ENCODE measurements at places on chromosomes 7 and 10. TPM values are rescaled to one million over a fixed set of nuclear protein-coding genes. Genes with fewer than 3 reads are reported as not detected.
A peak's percentile ranks its signal among the peaks of the same experiment; 100 is the strongest.

DNA sequence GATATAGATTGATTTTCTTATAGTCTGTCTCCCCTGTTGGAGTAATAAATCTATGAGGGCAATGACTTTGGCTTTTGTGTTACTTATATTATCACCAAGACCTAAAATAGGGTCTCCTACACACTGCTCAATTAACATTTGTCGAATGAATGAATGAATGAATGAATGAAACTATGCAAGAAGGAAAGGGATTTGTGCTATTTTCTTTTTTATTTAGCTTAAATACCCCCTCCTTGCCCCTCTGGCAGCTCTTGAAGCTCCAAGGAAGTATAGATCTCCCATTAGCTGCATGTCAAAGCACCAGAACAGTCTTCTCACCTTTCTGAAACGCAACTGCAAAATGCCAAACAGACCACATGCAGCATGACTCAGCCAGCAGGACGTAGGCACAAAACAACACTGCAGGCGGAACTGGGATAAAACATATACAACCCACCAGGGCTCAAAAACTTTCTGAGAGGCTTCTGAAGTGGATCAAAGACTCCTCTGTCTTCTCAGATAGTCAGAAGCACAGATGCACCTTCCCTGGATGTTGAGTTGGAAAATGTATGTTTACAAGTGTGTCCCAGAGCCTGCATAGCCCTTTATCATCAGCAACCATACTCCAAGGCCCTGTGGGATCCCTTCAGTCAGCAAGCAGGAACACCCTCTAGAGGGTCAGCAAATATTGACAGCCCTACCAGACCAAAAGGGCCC, 187.8 kb downstream of the NPSR1 start:
- H3K4me3 ChIP-seq = no peak overlapping the region
- no peaks in the 10 kb centered on the region for H3K27me3 ChIP-seq
- no peak for DNase-seq
- H3K36me3 ChIP-seq = no peaks in the 10 kb centered on the region

GRCh38 chr10:79446758-79447084, 1.3 kb upstream of the ZCCHC24 start:
- H3K4me1 ChIP-seq = peaks cover 13% of the 10 kb centered on the region
- H3K4me3 ChIP-seq = peak overlapping the region; percentile 49
- no peaks in the 10 kb centered on the region for H3K36me3 ChIP-seq

Gene BAG3
- total RNA-seq = 14.6 TPM

Gene SLC13A1
- not detected for total RNA-seq

- no peaks in the 10 kb centered on the region for H3K4me1 ChIP-seq
- H3K27me3 ChIP-seq = no peaks in the 10 kb centered on the region
- H3K4me3 ChIP-seq = no peak overlapping the region
- H3K36me3 ChIP-seq = no peaks in the 10 kb centered on the region
- no peak for DNase-seq
These were observed 20.5 kb downstream of the GSAP start for GRCh38 chr7:77395626-77396025.

GRCh38 chr10:86372784-86373239, 6.2 kb upstream of the GRID1 start:
- peaks cover 3% of the 10 kb centered on the region for H3K4me1 ChIP-seq
- H3K36me3 ChIP-seq = no peaks in the 10 kb centered on the region
- DNase-seq = no peak
- no peak overlapping the region for H3K4me3 ChIP-seq
- H3K27me3 ChIP-seq = peaks cover 31% of the 10 kb centered on the region

GRCh38 chr10:25064401-25064800, 48.0 kb downstream of the THNSL1 start:
- no peak for DNase-seq
- H3K36me3 ChIP-seq = no peaks in the 10 kb centered on the region
- H3K27ac ChIP-seq = no peak overlapping the region
- H3K4me3 ChIP-seq = no peak overlapping the region

Gene ERVW-1
- not detected for total RNA-seq

- no peaks in the 10 kb centered on the region for H3K36me3 ChIP-seq
- H3K4me3 ChIP-seq = no peak overlapping the region
- H3K4me1 ChIP-seq = no peaks in the 10 kb centered on the region
These were observed 84.4 kb upstream of the FAM171A1 start for GRCh38 chr10:15455456-15455855.

DNA sequence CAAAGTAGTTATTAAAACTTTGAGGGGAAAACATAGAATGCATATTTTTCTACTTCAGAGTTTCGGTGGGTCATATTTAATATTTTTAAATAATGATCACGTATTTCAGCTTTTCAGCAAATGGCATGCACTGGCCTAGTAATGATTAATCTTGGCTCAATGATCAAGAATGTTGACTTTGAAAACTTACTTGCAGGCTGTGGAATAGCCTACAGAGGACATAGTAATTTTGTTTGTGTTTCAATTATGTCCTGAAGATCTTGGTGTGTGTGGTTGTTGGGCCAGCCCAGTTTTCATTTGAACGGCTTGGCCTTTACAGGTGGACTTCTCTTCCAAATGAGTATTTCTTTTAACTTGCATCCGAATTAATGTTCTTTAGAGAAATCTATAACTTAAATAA, 35.1 kb downstream of the ADD3 start:
- no peaks in the 10 kb centered on the region for H3K4me1 ChIP-seq
- no peak overlapping the region for H3K27ac ChIP-seq
- H3K4me3 ChIP-seq = no peak overlapping the region

Gene WDR11
- total RNA-seq = 39.7 TPM

Gene UCN3
- not detected for total RNA-seq

Gene KEL
- 1.8 TPM for total RNA-seq

GRCh38 chr7:129376076-129376777, 58.0 kb upstream of the STRIP2 start:
- peaks cover 17% of the 10 kb centered on the region for H3K4me1 ChIP-seq
- no peak overlapping the region for H3K27ac ChIP-seq
- H3K27me3 ChIP-seq = no peaks in the 10 kb centered on the region
- no peak overlapping the region for H3K4me3 ChIP-seq
- DNase-seq = no peak

DNA sequence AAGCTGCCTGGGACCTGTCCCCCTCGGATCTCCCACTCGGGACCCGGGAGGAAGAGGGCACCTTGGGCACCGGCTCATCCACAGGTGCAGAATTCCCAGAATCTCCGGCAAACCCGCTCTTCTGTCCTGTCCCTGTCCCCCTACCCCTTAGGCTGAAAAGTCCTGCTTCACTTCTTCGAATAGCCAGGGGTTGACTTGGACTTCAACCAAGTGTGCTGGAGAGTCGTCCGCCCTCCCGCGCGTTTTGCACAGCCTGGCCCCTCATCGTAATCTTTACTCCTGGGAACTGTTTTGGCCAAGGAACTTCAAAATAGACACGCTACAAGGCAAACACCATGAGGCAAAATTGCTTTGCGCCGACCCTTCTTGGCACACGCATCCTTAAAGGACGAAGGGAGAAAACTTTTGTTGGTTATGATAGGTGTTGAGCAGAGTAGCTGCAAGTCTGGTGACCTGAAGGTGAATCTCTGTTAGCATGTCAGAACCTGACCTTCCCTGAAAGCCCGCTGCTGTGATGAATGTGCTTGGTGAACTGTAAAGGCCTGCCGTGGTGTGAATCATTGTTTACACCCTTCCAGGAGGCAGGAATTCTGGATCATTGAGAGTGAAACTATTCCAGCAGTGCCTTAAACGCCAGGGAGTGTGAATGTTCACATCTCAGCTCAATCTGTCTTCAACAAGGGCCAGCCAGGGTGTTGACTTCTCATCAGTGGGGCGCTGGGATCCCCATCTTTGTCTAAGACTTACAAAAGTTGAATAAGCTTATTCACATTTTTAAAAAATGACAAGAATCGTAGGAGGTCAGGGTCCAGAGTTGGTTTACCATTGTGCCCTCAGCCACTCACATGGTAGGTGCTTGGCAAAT, 589 bp upstream of the RAPGEF5 start:
- H3K4me3 ChIP-seq = peak overlapping the region; percentile 75
- no peaks in the 10 kb centered on the region for H3K36me3 ChIP-seq
- no peaks in the 10 kb centered on the region for H3K27me3 ChIP-seq
- peaks cover 11% of the 10 kb centered on the region for H3K4me1 ChIP-seq

DNA sequence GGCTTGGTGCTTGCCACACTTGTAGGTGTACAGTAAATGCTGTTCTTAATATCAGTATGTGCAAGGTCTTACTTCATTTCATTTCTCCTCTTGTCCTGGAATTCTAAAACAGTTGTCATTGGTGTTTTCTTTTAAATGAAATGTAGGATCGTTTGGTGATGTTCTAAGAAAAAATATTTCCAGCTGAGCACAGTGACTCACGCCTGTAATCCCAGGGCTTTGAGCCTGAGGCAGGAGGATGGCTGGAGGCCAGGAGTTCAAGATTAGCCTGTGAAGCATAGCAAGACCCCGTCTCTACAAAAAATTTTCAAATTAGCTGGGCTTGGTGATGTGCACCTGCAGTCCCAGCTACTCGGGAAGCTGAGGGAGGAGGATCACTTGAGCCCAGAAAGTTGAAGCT, 32.6 kb upstream of the ELN start:
- H3K27ac ChIP-seq = no peak overlapping the region
- H3K36me3 ChIP-seq = no peaks in the 10 kb centered on the region
- no peak overlapping the region for H3K4me3 ChIP-seq
- no peak for DNase-seq
- no peaks in the 10 kb centered on the region for H3K27me3 ChIP-seq

Gene OPN1SW
- not detected for total RNA-seq

Gene PHF14
- total RNA-seq = 70.6 TPM

DNA sequence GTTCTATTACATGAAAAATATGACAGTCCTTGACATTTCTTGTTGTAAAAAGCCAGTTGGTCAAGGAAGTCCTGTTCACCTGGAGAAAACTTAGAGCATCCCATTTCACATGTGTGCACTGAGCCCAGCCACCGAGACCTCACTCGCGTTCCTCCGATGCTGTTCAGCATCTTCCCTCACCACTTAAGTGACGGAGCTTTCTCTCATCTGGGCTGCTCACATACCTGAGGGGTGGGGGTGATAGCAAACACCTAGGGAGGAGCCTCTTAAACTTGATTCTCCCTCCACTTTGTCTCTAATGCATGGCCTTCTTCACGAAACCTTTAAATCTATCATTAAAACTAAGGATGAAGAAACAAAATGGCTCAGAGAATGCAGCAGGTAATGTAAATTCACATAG, 950.2 kb downstream of the GATA3 start:
- no peaks in the 10 kb centered on the region for H3K36me3 ChIP-seq
- H3K4me3 ChIP-seq = no peak overlapping the region
- no peak for DNase-seq
- H3K27me3 ChIP-seq = no peaks in the 10 kb centered on the region

Gene MBLAC1
- 1.7 TPM for total RNA-seq

GRCh38 chr7:134856091-134856490, 76.7 kb downstream of the CALD1 start:
- no peaks in the 10 kb centered on the region for H3K36me3 ChIP-seq
- no peak for DNase-seq

Gene HOXA2
- total RNA-seq = not detected

- DNase-seq = no peak
- no peak overlapping the region for H3K27ac ChIP-seq
- no peaks in the 10 kb centered on the region for H3K27me3 ChIP-seq
- no peaks in the 10 kb centered on the region for H3K36me3 ChIP-seq
These were observed 262.8 kb downstream of the ZEB1 start for GRCh38 chr10:31581741-31582323.

- H3K4me1 ChIP-seq = no peaks in the 10 kb centered on the region
- no peaks in the 10 kb centered on the region for H3K36me3 ChIP-seq
- DNase-seq = peak; percentile 30
- H3K4me3 ChIP-seq = no peak overlapping the region
- H3K27ac ChIP-seq = no peak overlapping the region
These were observed 122.8 kb downstream of the CUBN start for GRCh38 chr10:17006631-17007417.

Gene ANKRD7
- not detected for total RNA-seq

Gene BTBD16
- not detected for total RNA-seq

- no peaks in the 10 kb centered on the region for H3K36me3 ChIP-seq
- H3K27ac ChIP-seq = no peak overlapping the region
- no peak overlapping the region for H3K4me3 ChIP-seq
These were observed 113.9 kb downstream of the ABLIM1 start for GRCh38 chr10:114544045-114544659.

GRCh38 chr7:108618056-108618455, 48.4 kb downstream of the DNAJB9 start:
- no peak for DNase-seq
- H3K4me1 ChIP-seq = peaks cover 10% of the 10 kb centered on the region
- no peaks in the 10 kb centered on the region for H3K27me3 ChIP-seq
- no peak overlapping the region for H3K4me3 ChIP-seq

DNA sequence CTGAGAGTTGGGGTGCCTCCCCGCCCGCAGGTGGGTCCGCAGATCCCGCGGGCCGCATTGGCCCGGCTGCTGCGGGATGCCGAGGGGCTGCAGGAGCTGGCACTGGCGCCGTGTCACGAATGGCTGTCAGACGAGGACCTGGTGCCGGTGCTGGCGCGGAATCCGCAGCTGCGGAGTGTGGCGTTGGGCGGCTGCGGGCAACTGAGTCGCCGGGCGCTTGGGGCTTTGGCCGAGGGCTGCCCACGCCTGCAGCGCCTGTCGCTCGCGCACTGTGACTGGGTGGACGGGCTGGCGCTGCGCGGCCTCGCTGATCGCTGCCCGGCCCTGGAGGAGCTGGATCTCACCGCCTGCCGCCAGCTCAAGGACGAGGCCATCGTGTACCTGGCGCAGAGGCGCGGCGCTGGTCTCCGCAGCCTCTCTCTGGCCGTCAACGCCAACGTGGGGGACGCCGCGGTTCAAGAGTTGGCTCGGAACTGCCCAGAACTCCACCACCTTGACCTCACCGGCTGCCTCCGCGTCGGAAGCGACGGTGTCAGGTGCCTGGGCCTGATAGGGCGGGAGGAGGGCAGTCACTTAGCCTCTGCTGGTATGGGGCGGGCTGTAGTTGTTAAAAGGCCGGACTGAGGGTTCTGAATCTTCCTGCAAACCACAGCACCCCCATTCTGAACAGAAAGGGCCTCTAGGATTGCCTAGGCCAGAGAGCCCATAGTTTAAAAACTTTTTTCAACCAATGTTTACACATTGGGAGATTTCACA, 1.3 kb downstream of the FBXL15 start:
- H3K4me1 ChIP-seq = peaks cover 4% of the 10 kb centered on the region
- H3K27ac ChIP-seq = no peak overlapping the region
- DNase-seq = no peak
- 0 out of 2 replicates have a peak, but pooled peaks cover 3% of the 10 kb centered on the region for H3K36me3 ChIP-seq
- H3K4me3 ChIP-seq = peak overlapping the region; percentile 87

Gene CYP2E1
- total RNA-seq = not detected

- peaks cover 4% of the 10 kb centered on the region for H3K4me1 ChIP-seq
- no peaks in the 10 kb centered on the region for H3K36me3 ChIP-seq
- DNase-seq = no peak
- no peaks in the 10 kb centered on the region for H3K27me3 ChIP-seq
These were observed 39.5 kb downstream of the CRHR2 start for GRCh38 chr7:30642789-30643188.

Gene ACTL6B
- 2.1 TPM for total RNA-seq

Gene PRSS37
- not detected for total RNA-seq

Gene GPC2
- 44.8 TPM for total RNA-seq
